ENCODE measurements at places on chromosomes 11 and 22.

DNA sequence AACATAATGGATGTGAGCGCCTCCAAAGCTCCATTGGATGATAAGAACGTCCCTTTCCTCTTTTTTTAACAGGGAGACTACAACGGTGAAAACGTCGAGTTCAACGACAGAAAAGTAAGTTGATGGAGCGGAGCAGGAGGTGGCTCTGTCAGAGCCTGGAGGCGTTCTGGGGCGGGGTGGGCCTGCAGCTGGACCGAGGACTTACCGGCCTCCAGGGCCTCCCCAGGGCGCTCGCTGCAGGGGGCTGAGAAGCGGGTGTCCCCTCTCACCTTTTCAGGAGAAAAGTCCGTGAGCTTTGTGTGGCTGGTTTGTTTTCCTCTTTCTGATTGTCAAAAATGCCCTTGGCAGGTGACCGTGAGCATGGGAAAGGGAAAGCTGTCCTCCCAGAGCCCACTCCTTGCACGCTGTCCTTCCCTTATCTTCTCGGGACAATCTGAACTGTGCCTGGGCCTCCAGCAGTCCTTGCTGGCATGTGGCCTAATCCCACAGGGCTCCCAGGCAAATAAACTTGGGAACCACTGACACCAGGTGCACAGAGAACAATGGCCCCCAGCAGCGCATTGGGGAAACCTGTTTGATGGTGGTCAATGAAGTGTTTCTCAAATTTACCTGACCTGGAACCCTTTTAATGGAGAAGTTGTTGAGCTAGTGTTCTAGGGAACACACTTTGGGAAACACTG, 38.4 kb downstream of the ANO1 start:
- DNase-seq, result no peak

GRCh38 chr11:79117488-79117887, 323.3 kb downstream of the TENM4 start:
- DNase-seq, result no peak

- DNase-seq, result no peak
Observed at GRCh38 chr22:31588970-31589675, 72.9 kb downstream of the PISD start.

DNA sequence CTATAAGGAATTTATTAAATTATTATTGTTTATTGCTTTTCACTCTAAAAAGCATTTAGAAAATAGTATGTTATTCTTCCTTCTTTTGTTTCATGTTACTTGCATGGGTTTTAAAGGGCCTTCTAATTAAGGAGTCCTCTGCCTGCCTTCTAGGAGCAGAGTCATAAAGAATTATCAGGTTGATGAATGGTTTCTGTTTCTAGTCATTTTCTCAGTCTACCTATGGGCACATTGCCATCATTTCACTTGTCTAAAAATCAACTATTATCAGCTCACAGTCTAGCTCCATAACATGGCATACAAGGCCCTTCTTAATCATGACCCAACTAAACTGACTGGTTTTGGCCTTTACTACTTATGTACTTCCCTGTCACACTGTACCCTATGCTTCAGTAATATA, 16.2 kb downstream of the DYNC2H1 start:
- DNase-seq, result no peak

- DNase-seq, result no peak
Observed at GRCh38 chr11:2267851-2268728, 2.3 kb downstream of the ASCL2 start.

DNA sequence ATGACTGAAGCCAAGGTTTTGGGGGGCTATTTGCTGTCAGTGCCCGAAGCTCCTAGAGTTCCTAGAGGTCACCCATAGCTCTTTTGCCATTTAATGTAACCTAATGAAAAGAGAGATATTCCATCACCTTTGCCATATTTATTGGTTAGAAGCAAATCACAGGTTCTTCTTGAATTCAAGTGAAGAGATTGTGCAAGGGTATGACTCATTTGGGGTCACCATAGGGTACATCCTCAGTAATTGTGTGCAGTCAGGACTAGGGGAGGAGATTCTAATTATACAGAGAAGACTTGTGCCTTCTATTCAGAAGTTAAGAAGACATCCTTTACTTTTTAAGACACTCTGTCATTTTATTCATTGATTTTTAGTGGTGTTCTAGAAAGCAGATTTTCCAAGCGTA, 6.9 kb upstream of the PRAME start:
- DNase-seq, result no peak

DNA sequence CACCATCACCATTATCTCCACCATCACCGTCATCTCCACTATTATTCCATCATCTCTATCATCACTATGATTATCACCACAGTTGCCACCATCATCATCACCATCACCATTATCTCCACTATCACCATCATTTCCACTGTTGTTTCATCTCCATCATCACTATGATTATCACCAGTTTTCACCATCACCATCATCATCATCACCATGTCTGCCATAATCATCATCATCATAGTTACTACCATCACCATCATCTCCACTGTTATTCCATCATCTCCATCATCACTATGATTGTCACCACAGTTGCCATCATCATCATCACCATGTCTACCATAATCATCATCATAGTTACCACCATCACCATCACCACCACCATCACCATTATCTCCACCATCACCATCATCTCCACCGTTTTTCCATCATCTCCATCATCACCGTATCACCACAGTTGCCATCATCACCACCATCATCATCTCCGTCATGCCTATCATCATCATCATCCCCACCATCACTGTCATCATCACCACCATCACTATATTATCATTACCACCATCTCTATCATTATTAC, 264.9 kb downstream of the BRD1 start:
- DNase-seq, result no peak

GRCh38 chr11:14422814-14423182, 63.8 kb upstream of the RRAS2 start:
- no peak for DNase-seq

DNA sequence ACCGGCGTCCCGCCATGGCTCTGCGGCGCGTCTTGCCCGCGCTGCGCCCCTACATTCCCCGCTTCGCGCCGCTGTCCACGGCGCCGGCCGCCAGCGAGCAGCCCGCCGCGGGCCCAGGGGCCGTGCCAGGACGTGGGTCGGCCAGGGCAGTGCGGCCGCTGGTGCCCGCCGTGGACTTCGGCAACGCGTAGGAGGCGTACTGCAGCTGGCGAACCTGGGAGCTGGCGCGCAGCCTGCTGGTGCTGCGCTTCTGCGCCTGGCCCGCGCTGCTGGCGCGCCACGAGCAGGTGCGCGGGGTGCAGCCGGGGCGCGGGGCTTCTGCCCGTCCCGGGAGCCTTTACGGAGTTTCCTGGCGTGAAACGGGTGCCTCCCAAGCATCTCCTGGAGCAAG, 20.1 kb downstream of the DGCR6L start:
- DNase-seq, result no peak

- no peak for DNase-seq
Observed at GRCh38 chr11:123559523-123559955, 94.9 kb downstream of the SCN3B start.

DNA sequence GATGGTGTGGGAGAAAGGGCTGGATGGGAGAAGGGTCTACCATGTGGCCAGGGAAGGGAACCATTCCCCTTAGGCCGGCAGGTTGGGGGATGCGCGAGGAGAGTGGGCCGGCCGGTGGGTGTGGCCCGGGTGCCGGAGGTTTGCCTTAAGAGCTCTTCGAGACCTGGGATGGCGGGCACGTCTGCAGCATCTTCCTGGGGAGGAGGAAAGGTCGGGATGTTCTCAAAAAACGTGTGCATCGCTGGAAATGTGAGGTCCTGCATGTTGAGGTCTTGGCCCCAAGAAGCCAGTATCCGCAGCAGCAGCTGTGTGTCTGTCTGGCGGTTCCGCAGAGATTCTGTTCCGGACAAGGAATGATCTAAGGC, 1.4 kb downstream of the NAV2 start:
- DNase-seq, result no peak

DNA sequence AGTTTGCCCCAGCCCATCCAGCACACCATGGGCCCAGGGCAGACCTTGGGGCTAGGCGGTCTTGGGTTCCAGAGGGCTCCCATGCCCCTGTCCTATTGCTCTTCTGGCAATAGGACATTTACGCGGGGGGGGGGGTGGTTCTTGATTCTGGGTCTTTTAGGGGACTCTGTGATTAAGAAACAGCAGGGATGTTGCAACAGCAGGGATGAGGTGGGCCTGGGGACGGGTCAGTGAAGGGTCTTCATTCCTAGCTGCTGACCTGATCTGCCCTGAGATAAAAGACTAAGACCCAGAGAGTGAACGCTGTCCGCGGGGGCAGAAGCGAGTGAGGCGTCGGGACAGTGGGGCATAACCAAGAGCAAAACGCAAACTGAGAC, 418 bp upstream of the ADAMTS15 start:
- DNase-seq, result no peak
